Right renal pelvis (tissue), 4 donors: ENCODE measurements at places on chromosomes 5 and 9.

GRCh38 chr9:6938447-6938846, 180.7 kb downstream of the KDM4C start:
- peak; percentile 36 for DNase-seq

- DNase-seq, result no peak
Observed at GRCh38 chr5:56066931-56067450, 72.2 kb upstream of the IL6ST start.

GRCh38 chr5:97026721-97027120, 90.8 kb downstream of the LNPEP start:
- no peak for DNase-seq

DNA sequence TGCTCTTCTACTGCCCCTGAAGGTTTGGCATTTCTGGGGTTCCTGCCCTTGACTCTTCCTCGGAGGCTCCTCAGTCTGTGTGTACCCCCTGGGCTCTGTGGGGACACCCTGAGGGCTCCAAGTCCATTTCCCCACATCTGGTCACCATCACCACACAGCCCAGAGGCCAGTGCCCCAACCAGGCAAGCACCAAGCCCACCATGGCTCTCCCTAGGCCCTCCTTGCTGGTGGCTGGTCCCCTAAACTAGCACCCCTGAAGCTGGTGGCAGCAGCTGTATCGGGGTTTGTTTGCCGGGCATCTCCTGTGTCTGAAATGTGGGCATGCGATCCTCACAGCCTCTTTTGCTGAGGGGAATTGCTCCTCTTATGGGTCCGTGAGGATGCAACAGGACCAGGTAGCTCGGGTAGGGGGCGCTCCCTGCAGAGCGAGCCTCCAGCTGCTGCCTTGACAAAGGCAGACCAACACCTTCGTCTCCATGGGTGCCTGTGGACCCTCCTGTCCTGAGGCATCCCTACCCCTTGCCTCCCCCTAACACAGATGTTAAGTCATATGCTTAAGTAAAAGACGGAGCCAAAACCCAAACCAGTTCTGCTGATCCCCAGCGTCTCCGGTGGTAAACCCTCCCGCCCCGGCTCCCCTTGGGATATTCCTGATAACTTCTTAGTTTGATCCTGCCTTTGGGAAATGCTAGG, 138.9 kb upstream of the IRX4 start:
- no peak for DNase-seq

DNA sequence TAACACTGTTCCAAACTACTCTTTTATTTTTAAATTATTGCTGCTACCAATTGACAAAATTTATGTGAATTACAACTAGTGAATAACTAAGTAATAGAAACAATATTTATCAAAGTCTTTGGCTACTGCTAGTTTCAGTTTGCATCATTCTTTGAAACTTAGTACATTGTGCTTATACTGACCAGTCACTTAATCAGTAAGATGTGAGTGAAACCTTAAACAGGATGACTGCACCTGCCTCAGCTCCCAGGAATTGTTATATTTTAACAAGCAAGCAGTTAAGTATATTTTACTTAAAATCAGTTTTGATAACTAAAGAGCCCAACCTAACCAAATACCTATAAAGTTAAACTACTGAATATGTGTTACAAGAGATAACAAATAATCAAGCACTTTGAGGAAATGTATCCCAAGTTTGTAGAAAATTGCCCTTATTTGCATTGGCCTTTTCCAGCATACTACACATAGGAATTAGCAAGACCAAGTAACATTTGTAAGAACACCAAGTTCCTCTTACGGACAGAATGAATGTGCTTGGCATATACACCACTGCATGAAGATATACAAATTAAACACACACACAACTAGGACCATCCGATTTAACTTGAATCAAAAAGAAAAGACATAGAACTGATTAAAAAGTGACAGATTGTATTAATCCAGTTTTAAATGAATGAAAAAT, 545.5 kb upstream of the DAB2 start:
- no peak for DNase-seq
